ENCODE measurements at places on chromosomes 7 and 10. TPM values are rescaled to one million over a fixed set of nuclear protein-coding genes. Genes with fewer than 3 reads are reported as not detected.

The RET gene
- not detected for total RNA-seq

The SVOPL gene
- total RNA-seq, result not detected

The PHKG1 gene
- 3.6 TPM for total RNA-seq

The TUBAL3 gene
- total RNA-seq, result not detected

The AKR1C8 gene
- total RNA-seq, result not detected

The ATP6V0E2 gene
- 32.4 TPM for total RNA-seq

DNA sequence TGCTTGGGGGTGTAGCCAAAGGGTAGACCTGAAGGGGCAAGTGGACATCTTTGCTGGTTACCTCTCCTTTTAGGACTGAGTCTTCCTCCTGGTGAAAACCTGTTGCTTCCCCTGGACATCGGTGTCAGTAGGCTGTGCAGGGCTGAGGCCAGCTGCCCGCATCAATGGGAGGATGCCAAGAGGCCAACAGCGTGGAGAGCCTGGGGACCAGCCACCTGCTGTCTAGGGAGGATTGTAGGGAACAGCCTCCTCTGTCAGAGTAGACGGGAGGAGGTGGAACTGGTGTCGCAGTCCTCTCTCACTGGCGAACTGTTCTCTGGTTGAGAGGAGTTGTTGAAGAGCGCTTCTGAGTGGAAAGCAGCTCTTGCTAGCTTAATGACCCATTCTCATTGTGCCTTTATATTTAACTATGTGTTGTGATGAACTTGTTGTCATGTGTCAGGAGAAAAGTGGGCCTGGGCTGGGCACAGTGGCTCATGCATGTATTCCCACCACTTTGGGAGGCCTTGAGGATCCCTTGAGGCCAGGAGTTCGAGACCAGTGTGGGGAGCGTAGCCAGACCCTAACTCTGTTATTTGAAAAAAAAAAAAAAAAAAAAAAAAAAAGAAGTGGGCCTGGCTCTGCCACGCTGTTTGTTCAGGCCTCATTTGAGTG, 1.8 kb downstream of the SUFU start:
- peak overlapping the region; percentile 94 for H3K4me3 ChIP-seq
- no peak for DNase-seq

- H3K4me3 ChIP-seq, result no peak overlapping the region
- no peaks in the 10 kb centered on the region for H3K36me3 ChIP-seq
These were observed 85.2 kb downstream of the RNLS start for GRCh38 chr10:88497913-88498312.

GRCh38 chr7:63789378-63790176, 209.1 kb upstream of the ZNF722 start:
- H3K4me3 ChIP-seq, result no peak overlapping the region
- H3K36me3 ChIP-seq, result peaks cover 1% of the 10 kb centered on the region
- no peak overlapping the region for H3K27ac ChIP-seq
- peaks cover 2% of the 10 kb centered on the region for H3K27me3 ChIP-seq
- no peaks in the 10 kb centered on the region for H3K4me1 ChIP-seq
- no peak for DNase-seq

GRCh38 chr7:30633223-30633622, 38.5 kb downstream of the GARS1 start:
- no peak for DNase-seq
- peaks cover 69% of the 10 kb centered on the region for H3K36me3 ChIP-seq
- H3K4me1 ChIP-seq, result no peaks in the 10 kb centered on the region

DNA sequence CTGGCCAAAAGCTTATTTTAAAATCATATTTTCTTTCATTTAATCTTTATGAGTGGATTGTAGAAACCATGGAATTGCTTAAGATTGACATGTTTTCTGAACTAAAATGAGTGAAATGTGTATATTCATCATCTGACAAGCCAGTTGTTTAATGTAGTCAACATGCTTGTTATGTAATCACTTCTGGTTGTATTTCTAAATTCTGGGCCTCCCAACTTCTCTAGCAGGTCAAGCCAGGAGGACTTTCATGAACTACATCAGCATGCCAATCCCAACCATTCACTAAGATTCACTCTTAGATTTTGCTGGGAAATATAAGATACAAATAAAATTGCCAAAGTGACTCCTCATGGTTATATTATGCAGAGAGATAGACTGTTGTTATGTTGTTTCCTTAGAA, 21.1 kb upstream of the MAP3K8 start:
- H3K27ac ChIP-seq, result no peak overlapping the region
- H3K4me3 ChIP-seq, result no peak overlapping the region
- H3K27me3 ChIP-seq, result no peaks in the 10 kb centered on the region
- H3K36me3 ChIP-seq, result no peaks in the 10 kb centered on the region
- peaks cover 3% of the 10 kb centered on the region for H3K4me1 ChIP-seq

DNA sequence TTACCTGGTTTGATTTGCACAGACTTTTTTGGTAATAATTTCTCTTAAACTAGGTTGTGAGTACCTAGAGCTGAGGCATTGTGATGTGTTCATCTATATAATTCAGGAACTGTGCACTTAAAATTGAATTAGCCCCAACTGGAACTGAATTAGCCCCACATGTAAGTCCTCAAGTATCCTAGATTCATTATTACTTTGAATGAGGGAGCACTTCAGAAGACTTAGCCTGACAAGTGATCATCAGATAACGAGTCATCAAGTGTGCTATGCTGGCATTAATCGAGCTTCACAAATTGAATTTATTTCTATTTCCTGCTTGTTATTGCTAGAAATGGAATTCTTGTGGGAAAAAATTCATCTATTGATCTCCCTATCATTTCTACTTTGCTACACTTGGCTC, 323.4 kb upstream of the SEMA3D start:
- no peaks in the 10 kb centered on the region for H3K4me1 ChIP-seq
- H3K27me3 ChIP-seq, result no peaks in the 10 kb centered on the region
- no peak overlapping the region for H3K27ac ChIP-seq
- DNase-seq, result no peak
- H3K36me3 ChIP-seq, result no peaks in the 10 kb centered on the region

DNA sequence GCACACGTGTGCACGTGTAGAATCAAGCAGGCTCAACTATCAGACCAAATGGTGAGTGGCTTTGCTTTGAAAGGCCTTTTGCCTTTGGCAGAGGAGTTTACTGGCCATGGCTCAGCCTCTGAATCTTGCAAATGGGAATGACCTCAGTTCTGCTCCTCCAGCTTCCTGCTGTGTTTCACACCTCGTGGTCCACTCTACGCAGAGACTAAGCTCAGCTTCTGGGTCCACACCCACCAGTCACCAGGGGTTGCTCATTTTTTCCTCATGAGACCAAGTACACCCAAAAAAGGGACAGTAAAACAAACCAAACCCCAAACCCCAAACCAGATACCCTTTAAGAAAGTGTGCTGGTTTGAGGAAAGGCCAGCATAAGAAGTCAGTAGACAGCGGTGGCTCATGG, 236.4 kb downstream of the DNAJB6 start:
- no peak for DNase-seq
- H3K27me3 ChIP-seq, result no peaks in the 10 kb centered on the region
- H3K27ac ChIP-seq, result no peak overlapping the region
- H3K4me3 ChIP-seq, result no peak overlapping the region
- H3K36me3 ChIP-seq, result no peaks in the 10 kb centered on the region
- H3K4me1 ChIP-seq, result peaks cover 34% of the 10 kb centered on the region

DNA sequence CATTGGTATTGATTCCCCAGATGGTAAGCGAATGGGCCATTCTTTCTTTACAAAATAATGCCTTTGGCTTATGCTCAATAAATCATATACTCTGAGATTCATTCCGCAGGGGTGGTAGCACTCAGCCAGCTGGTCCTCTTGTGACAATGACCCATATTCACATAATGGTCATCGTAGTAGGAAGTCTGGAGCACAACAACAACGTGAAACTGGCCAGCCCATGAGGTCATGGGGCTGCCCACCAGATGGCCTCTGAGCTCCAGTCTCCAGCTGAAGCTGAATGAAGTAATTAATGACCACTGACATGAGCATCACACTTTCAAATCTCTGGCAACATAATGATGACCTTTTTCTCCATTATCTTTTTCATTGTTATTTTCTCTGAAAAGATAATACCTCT, 42.3 kb upstream of the SORCS1 start:
- no peak for DNase-seq
- H3K4me1 ChIP-seq, result no peaks in the 10 kb centered on the region
- no peak overlapping the region for H3K27ac ChIP-seq
- no peak overlapping the region for H3K4me3 ChIP-seq
- H3K27me3 ChIP-seq, result no peaks in the 10 kb centered on the region
- H3K36me3 ChIP-seq, result no peaks in the 10 kb centered on the region

- no peak overlapping the region for H3K27ac ChIP-seq
- DNase-seq, result peak; percentile 58
- peaks cover 49% of the 10 kb centered on the region for H3K27me3 ChIP-seq
- peaks cover 3% of the 10 kb centered on the region for H3K4me1 ChIP-seq
- no peak overlapping the region for H3K4me3 ChIP-seq
These were observed 43.7 kb downstream of the ZNF273 start for GRCh38 chr7:64946772-64947171.

DNA sequence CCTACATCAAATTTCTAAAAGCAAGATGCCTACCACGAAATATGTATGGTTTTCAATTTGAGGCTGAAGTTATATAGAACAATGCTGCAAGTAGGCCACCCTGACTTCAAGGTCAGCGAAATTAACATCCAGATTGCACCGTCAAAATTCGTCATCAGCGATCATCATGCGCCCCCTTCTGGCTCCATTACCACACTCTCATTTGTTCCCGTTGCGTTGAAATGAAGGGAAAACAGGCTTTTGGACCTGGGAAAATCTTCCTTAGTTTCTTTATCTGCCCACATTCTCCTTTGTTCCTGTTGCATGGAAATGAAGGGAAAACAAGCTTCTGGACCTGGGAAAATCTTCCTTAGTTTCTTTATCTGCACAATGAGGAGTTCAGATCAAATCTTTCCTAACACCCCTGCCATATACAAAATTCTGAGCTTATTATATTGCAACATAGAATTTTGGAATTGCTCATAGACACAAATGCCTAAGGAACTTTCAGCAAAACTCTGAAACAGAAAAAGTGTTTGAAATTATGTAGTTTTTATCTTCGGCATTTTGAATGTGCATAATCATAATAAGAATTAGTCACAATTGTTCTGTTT, 98.2 kb upstream of the PRKCQ start:
- peak; percentile 79 for DNase-seq
- H3K27ac ChIP-seq, result no peak overlapping the region
- H3K27me3 ChIP-seq, result no peaks in the 10 kb centered on the region
- peaks cover 2% of the 10 kb centered on the region for H3K4me1 ChIP-seq
- H3K4me3 ChIP-seq, result no peak overlapping the region
- H3K36me3 ChIP-seq, result no peaks in the 10 kb centered on the region

- H3K36me3 ChIP-seq, result peaks cover 21% of the 10 kb centered on the region
- DNase-seq, result peak; percentile 68
- H3K27ac ChIP-seq, result peak overlapping the region; percentile 92
- peaks cover 76% of the 10 kb centered on the region for H3K4me1 ChIP-seq
These were observed 4.9 kb downstream of the PPP2R2D start for GRCh38 chr10:131905603-131906268.

- no peaks in the 10 kb centered on the region for H3K4me1 ChIP-seq
- H3K4me3 ChIP-seq, result no peak overlapping the region
- H3K27ac ChIP-seq, result no peak overlapping the region
- H3K27me3 ChIP-seq, result peaks cover 2% of the 10 kb centered on the region
These were observed 33.9 kb upstream of the SHH start for GRCh38 chr7:155846156-155846555.

- H3K27me3 ChIP-seq, result no peaks in the 10 kb centered on the region
- H3K4me3 ChIP-seq, result no peak overlapping the region
- H3K4me1 ChIP-seq, result no peaks in the 10 kb centered on the region
- H3K36me3 ChIP-seq, result no peaks in the 10 kb centered on the region
These were observed 17.6 kb upstream of the ELN start for GRCh38 chr7:74010407-74010806.

DNA sequence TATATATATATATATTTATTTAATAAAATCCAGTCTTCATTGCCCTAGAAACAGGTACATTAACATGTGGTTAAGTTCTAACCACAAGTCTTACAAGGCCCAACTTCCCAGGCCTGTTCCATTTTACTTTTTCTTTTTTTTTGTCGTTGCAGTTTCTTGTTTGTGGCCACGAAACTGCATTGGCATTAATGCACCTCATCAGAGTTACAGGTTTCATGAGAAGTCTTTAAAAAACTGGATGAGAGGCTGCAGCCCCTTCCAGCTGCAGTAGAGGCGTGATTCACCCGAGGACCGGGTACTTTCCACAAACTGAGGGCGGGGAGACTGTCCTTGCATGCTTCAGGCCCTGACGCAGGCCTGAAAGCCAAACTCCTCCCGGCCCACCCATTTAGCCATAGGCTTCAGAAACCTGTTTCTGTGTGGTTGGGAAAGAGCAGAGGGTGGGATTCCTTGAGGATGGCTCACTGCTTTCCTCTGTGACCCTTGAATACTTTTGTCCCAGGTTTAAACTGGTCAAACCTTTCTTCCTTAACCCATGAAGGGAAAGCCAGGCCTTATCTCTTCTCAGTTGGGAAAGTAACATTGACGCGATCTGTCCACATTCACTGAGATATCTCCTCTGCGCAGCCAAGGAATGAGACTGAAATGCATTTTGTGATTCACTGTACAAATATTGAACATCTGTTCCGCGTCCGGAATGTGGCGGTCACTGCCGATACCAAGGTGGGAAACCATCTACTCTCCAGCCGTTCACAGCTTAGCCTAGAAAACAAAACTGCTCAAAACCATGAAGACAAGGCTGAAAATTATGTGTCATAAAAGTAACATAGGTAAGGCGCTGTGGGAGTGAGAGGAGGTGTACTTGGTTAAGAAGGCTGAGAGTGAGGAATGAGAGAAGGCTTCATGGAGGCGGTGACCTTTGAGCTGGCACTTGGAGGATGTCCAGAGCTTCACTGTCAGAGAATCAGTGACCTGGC, 311.7 kb downstream of the GATA3 start:
- peak; percentile 44 for DNase-seq
- H3K27ac ChIP-seq, result no peak overlapping the region
- no peaks in the 10 kb centered on the region for H3K27me3 ChIP-seq
- no peaks in the 10 kb centered on the region for H3K36me3 ChIP-seq
- H3K4me1 ChIP-seq, result peaks cover 28% of the 10 kb centered on the region

- H3K36me3 ChIP-seq, result no peaks in the 10 kb centered on the region
- no peak overlapping the region for H3K4me3 ChIP-seq
- H3K27ac ChIP-seq, result no peak overlapping the region
- H3K27me3 ChIP-seq, result no peaks in the 10 kb centered on the region
- H3K4me1 ChIP-seq, result peaks cover 17% of the 10 kb centered on the region
These were observed 155.1 kb downstream of the ANK3 start for GRCh38 chr10:60234551-60234950.

Data from activated naive CD4-positive, alpha-beta T cell treated with anti-CD3 and anti-CD28 coated beads for 36 hours (primary cell).